Type B pancreatic cell (in vitro differentiated cells): ENCODE measurements at places on chromosomes 6 and 20. TPM values are rescaled to one million over a fixed set of nuclear protein-coding genes. Genes with fewer than 3 reads are reported as not detected.

The TMEM74B gene
- 10.7 and 12.0 TPM in 2 replicates for total RNA-seq

The EYA4 gene
- total RNA-seq: 2.3 and 29.7 TPM in 2 replicates

The RPP21 gene
- total RNA-seq: 41.2 and 49.6 TPM in 2 replicates

The VIP gene
- not detected in 2 replicates for total RNA-seq

The GSTA2 gene
- 20.7 and 25.3 TPM in 2 replicates for total RNA-seq

DNA sequence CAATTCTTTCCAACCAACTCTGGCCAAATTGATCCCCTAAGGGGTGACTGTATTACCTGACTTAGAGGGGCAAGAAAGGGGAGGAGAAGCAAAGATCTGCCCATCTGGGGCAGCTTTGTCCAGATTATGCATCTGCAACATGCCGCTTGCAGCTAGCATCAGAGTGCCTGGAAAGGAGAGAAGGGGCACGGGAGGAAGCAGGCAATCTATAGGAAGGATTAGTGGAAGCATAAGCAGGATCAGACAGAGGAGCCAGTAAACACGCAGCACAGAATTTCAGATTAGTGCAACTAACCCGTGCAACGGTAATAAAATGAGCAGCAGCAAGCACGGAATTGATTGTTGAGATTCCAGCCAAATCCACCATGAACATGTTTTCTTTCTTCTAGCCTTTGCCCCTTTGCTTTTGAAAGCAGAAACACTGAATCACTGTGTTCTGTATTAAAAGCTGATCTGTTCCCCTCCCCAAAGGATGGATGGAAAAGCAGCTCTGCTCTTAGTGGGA, 643.6 kb upstream of the CHD6 start:
- no peak for DNase-seq
- H3K27me3 ChIP-seq: peaks cover 44% of the 10 kb centered on the region

DNA sequence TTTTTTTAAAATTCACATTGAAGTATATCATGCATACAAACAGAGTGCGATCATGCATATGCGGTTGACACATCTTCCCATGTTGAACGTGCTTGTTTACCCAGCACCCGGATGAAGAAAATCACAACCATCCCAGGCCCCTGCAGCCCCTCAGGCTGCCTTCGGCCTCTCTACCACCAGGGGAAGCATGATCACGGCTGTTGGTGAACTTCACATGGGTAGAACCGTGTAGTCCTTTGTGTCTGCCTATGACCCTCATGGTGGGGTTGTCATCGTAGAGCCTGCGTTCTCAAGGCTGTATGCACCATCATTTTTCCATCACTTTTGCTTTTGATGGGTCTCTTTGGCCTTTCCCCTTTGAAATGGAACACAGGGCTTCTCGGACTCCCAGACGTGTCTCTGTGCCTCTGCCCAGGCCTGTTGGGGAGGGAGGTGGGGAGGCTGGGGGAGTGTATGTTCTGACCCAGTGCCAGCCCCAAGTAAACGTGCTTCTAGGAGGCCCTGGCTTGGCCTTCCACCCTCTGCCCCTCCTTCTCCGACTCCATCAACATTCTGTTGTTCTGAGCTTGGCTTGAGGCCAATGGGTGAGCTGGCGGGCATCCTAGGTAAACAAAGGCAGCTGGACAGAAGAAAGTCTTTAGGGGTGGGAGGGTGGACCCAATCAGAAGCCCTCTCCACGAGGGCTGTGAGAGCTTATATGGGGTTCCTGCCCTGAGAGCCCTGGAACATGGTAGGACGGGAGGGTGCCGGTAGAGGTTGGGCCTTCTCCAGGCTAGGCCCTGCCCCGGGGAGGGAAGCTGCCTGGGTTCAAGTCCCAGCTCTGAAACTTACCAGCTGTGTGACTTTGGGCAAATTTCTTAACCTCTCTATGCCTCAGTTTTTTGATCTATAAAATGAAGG, 39.7 kb downstream of the TGM2 start:
- H3K4me3 ChIP-seq: no peak overlapping the region
- no peak overlapping the region for H3K27ac ChIP-seq
- DNase-seq: peak; percentile 67
- peaks cover 22% of the 10 kb centered on the region for H3K4me1 ChIP-seq
- H3K36me3 ChIP-seq: no peaks in the 10 kb centered on the region

DNA sequence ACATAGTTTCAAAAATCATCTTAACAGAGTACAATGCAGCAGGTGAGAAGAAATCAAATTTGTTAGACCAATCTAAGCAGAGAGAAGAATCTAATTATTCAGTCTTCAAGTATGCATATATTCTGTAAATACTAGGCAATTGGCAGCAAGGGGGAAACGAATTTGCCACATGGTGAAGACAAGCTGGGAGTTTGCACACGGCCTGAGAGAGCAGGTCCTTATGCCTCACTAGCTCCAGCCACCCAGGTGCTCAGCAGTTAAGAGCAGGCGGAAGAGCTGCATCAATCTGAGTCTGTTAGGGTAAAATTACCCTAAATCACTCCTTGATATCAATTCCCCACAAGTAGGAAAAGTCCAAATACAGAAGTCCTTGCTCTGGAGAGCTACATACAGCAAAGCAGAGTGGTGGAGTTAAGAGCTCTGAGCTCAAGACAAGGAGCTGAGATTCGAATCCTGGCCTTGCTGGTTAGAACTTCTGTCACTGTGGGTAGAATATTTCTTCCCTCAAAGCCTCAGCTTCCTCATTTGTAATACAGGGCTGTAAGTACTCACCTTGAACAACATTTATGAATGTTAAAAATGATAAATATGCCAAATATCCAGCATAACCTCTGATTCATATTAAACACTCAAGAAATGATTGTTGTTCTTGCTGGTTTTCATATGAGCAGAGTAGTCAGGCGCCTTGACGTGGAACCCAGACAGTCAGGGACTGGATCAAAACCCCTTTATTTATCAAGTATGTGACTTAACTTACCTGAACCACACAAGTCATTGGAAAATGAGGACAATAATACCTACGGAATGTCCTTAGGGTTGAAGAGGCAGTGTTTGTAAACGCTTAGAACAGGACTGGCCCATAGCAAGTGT, 444.2 kb downstream of the CDH26 start:
- no peak overlapping the region for H3K27ac ChIP-seq
- DNase-seq: no peak
- peaks cover 19% of the 10 kb centered on the region for H3K27me3 ChIP-seq
- no peaks in the 10 kb centered on the region for H3K4me1 ChIP-seq
- no peak overlapping the region for H3K4me3 ChIP-seq

DNA sequence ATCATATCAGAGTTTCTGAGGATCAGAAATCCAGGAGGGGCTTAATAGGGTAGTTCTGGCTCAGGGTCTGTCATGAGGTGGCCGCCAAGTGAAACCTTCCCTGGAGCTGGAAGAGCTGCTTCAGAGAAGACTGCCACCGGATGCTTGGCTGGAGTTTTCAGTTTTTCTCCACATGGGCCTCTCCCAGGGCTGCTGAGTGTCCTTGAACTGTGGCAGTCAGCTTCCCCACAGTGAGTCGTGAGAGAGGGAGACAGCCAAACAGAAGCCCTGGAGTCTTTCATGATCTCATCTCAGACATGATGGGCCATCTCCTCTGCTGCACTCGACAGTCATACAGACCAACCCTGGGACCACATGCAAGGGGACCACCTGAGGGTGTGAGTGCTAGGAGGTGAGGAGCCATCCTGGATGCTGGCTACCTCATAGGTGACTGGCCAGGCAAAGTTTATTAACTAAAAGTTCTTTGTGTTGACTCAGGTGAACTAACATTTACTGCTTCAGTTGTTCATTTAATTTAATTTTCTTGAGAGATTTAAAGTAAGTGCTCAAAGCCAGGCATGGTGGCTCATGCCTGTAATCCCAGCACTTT, 71.5 kb downstream of the SHLD1 start:
- peaks cover 6% of the 10 kb centered on the region for H3K4me1 ChIP-seq
- H3K36me3 ChIP-seq: peaks cover 4% of the 10 kb centered on the region
- no peaks in the 10 kb centered on the region for H3K27me3 ChIP-seq
- no peak for DNase-seq

DNA sequence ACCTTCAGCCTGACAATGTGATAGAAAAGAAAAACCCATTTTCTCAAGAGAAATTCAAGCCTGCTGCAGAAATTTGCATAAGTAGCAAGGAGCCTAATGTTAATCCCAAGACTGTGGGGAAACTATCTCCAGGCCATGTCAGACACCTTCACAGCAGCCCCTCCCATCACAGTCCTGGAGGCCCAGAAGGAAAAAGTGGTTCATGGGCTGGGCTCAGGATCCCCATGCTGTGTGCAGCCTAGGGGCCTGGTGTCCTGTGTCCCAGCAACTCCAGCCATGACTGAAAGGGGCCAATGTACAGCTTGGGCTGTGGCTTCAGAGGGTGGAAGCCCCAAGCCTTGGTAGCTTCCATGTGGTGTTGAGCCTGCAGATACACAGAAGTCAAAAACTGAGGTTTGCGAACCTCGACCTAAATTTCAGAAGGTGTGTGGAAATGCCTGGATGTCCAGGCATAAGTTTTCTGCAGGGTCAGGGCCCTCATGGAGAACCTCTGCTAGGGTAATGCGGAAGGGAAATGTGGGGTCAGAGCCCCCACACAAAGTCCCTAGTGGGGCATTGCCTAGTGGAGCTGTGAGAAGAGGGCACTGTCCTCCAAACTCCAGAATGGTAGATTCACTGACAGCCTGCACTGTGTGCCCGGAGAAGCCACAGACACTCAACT, 11.8 kb downstream of the ZBTB9 start:
- no peaks in the 10 kb centered on the region for H3K4me1 ChIP-seq
- DNase-seq: no peak
- H3K27me3 ChIP-seq: peaks cover 17% of the 10 kb centered on the region
- no peak overlapping the region for H3K27ac ChIP-seq

GRCh38 chr20:44911264-44911921, 1.5 kb downstream of the PABPC1L start:
- H3K36me3 ChIP-seq: peaks cover 13% of the 10 kb centered on the region
- no peak for DNase-seq
- H3K4me1 ChIP-seq: peaks cover 20% of the 10 kb centered on the region
- peak overlapping the region; percentile 55 for H3K27ac ChIP-seq

DNA sequence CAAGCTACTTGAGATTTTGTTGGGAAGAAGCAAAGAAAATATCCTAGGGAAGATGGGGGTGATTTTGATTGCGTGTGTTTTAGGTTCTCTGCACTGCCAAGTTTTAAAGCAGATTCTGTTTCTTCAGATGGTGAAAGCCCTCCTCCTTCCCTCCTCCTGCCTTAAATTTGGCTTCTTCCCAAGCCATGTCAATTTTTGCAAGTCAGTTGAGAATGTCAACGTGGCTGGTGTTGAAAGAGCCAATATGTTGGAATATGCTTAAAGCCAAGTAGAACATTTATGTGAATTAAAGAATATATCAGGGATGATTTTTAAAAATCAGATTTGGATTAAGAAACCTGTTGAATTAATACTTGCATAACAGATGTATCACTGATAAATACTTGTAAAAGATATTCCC, 270.8 kb downstream of the ARID1B start:
- no peak overlapping the region for H3K4me3 ChIP-seq
- no peak overlapping the region for H3K27ac ChIP-seq
- peaks cover 17% of the 10 kb centered on the region for H3K4me1 ChIP-seq
- peaks cover 4% of the 10 kb centered on the region for H3K36me3 ChIP-seq
- H3K27me3 ChIP-seq: no peaks in the 10 kb centered on the region
